ENCODE measurements at places on chromosomes 3 and 15.

DNA sequence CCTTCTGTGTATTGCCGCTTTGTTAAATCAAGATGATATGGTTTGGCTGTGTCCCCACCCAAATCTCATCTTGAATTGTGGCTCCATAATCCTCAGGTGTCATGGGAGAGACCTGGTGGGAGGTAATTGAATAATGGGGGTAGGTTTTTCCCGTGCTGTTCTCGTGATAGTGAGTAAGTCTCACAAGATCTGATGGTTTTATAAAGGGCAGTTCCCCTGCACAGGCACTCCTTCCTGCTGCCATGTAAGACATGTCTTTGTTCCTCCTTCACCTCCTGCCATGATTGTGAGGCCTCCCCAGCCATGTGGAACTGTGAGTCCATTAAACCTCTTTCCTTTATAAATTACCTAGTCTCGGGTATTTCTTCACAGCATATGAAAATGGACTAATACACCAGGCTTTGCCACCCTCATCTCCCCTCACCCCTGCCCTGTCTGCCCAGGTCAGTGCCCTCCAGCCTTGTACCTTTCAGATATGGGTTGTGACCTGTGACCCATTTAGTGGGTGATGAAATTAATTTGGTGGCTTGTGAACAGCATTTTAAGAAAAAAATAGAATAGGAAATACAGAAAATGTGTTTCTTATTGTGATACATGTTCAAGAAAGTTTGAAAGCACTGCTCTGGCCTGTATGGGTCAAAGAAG, 56.1 kb upstream of the MCF2L2 start:
- no peaks in the 10 kb centered on the region for H3K4me1 ChIP-seq
- H3K36me3 ChIP-seq, result no peaks in the 10 kb centered on the region
- no peak for DNase-seq
- no peak overlapping the region for H3K4me3 ChIP-seq
- no peaks in the 10 kb centered on the region for H3K27me3 ChIP-seq

- H3K36me3 ChIP-seq, result no peaks in the 10 kb centered on the region
- H3K27ac ChIP-seq, result no peak overlapping the region
- H3K27me3 ChIP-seq, result no peaks in the 10 kb centered on the region
- DNase-seq, result no peak
Measured at GRCh38 chr15:76648732-76649444, 256.3 kb downstream of the SCAPER start.

- H3K36me3 ChIP-seq, result no peaks in the 10 kb centered on the region
- DNase-seq, result no peak
- no peak overlapping the region for H3K4me3 ChIP-seq
Measured at GRCh38 chr3:87173776-87174175, 53.3 kb upstream of the CHMP2B start.

DNA sequence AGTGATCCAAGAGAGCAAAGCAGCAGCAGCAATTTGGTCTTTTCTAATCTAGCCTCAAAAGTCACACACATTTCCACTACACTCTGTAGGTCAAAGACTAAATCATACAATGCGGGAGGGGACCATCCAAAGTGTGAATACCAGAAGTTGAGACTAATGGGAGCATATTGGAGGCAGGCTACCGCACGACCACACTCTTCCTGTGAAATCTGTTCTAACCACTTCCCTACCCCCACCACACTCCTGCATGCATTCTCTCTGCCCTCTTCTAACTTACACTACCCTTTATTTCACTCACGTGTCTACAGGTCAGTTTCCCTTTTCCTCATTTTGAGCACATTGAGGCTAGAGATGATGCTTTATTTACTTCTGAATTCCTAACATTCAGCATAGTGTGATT, 23.7 kb upstream of the PRTG start:
- H3K27me3 ChIP-seq, result no peaks in the 10 kb centered on the region
- no peaks in the 10 kb centered on the region for H3K4me1 ChIP-seq
- H3K4me3 ChIP-seq, result no peak overlapping the region

- no peaks in the 10 kb centered on the region for H3K36me3 ChIP-seq
- no peaks in the 10 kb centered on the region for H3K27me3 ChIP-seq
- H3K4me1 ChIP-seq, result no peaks in the 10 kb centered on the region
- no peak overlapping the region for H3K4me3 ChIP-seq
- H3K27ac ChIP-seq, result no peak overlapping the region
Measured at GRCh38 chr3:102577082-102577789, 142.4 kb downstream of the ZPLD1 start.

DNA sequence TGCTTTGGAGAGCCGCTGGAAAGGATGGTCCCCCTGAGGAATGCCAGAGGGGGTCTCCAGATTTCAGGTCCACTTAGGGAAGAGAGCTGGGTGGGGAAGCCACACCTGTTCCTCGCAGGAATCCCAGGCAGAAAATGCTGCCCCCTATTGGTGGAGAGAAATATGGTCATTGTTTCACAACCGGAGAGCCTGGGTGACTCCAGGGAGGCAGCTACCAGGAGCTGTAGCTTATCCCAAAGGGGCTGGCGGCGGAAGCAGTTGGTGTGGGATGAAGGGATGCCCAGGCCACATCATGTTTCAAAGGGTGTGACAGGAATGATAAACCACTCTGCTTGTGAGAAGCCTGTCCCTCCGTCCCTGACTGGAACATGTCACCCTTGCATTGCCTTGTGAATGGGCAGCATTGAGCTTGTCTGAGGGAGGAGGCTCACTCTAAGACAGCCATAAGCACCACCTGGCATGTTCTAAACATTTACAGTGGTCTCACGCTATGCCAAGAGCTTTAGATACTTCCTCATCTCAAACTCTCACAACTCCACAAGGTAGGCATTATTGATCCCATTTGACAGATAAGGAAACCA, 34.5 kb downstream of the POMGNT2 start:
- H3K4me1 ChIP-seq, result peaks cover 2% of the 10 kb centered on the region
- H3K27me3 ChIP-seq, result no peaks in the 10 kb centered on the region
- no peaks in the 10 kb centered on the region for H3K36me3 ChIP-seq
- H3K4me3 ChIP-seq, result no peak overlapping the region
- H3K27ac ChIP-seq, result no peak overlapping the region
- DNase-seq, result peak; percentile 19

- no peaks in the 10 kb centered on the region for H3K36me3 ChIP-seq
- H3K27ac ChIP-seq, result no peak overlapping the region
- H3K27me3 ChIP-seq, result no peaks in the 10 kb centered on the region
- no peak overlapping the region for H3K4me3 ChIP-seq
- H3K4me1 ChIP-seq, result no peaks in the 10 kb centered on the region
Measured at GRCh38 chr3:32592696-32593353, 22.2 kb upstream of the DYNC1LI1 start.

DNA sequence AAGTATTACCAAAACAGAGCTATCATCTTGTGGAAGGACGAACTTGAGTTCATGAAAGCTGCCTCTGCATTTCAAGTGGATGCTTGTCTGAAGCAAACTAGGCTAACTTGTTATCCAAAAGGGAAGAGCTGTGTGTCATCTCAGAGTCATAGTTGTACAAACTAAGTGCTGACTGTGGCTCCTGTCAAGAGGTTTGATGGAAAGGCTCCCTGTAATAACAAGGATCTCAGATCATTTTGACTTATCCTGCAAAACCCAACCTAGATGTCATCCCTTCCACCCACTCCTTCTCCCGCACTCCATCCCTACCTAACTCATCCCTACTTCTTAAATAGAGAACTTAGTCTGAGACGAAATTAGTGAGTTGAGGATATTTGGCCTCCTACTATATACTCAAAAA, 110.8 kb downstream of the NR2E3 start:
- H3K4me1 ChIP-seq, result no peaks in the 10 kb centered on the region
- no peak for DNase-seq
- no peaks in the 10 kb centered on the region for H3K36me3 ChIP-seq
- no peaks in the 10 kb centered on the region for H3K27me3 ChIP-seq
- no peak overlapping the region for H3K4me3 ChIP-seq

DNA sequence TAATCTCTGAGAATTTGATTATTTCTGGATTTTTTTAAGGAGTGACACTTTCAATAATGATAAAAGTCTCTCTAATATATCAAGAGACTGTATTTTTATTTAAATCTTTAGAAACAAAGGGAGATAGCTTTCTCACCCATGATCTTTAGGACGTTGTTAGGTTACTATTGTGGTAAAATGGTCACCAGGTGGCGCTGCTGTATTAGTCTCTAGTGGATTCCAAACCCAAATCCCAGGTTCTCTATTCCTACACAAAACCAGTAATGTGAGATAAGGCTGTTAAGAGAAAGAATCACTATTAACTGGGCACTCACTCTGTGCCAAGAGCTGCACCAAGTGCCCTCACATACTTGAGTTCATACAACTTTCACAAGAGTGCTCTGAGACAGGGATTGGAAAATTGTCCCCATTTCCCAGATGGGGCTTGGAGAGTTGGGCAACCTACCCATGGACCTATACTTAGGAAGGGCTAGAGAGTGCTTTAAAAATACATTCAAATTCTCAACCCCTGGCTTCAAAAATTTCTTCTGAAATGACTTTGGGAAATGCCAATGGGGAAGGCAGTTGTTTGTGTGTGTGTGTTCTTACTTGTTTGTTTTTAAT, 593.4 kb upstream of the TGFBR2 start:
- H3K27me3 ChIP-seq, result no peaks in the 10 kb centered on the region
- peak; percentile 64 for DNase-seq
- H3K36me3 ChIP-seq, result no peaks in the 10 kb centered on the region

GRCh38 chr3:11001658-11002021, 9.1 kb downstream of the SLC6A1 start:
- no peaks in the 10 kb centered on the region for H3K36me3 ChIP-seq
- peaks cover 34% of the 10 kb centered on the region for H3K27me3 ChIP-seq
- no peak overlapping the region for H3K27ac ChIP-seq
- no peak for DNase-seq

GRCh38 chr3:47407896-47408838, 27.3 kb downstream of the PTPN23 start:
- H3K4me1 ChIP-seq, result no peaks in the 10 kb centered on the region
- H3K36me3 ChIP-seq, result peaks cover 3% of the 10 kb centered on the region
- no peaks in the 10 kb centered on the region for H3K27me3 ChIP-seq
- DNase-seq, result no peak
- no peak overlapping the region for H3K4me3 ChIP-seq
- no peak overlapping the region for H3K27ac ChIP-seq

- H3K4me1 ChIP-seq, result peaks cover 19% of the 10 kb centered on the region
- no peak overlapping the region for H3K27ac ChIP-seq
- DNase-seq, result no peak
- H3K4me3 ChIP-seq, result no peak overlapping the region
- no peaks in the 10 kb centered on the region for H3K27me3 ChIP-seq
- H3K36me3 ChIP-seq, result no peaks in the 10 kb centered on the region
Measured at GRCh38 chr15:44706946-44707636, 4.0 kb downstream of the PATL2 start.

DNA sequence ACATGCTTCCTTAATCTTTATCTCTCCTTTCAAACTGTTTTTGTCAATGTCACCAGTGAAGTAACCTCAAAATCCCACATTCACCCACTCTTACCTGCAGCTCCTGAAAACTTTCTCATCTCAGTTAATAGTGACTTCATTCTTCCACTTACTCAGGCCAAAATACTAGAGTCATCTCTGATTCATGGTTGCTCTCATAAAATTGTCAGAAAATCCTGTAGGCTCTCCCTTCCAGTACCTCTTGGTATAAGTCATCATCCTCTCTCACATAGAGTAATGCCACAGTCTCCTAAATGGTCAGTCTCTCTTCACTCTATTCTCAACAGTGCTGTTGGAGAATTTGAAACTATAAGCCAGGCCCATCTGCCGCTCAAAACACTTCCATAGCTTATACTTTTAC, 34.9 kb upstream of the POU1F1 start:
- H3K4me1 ChIP-seq, result peaks cover 16% of the 10 kb centered on the region
- H3K27me3 ChIP-seq, result no peaks in the 10 kb centered on the region
- H3K36me3 ChIP-seq, result no peaks in the 10 kb centered on the region
- DNase-seq, result no peak
- H3K27ac ChIP-seq, result no peak overlapping the region
